ENCODE measurements at places on chromosomes 5 and 9.
A peak's percentile ranks its signal among the peaks of the same experiment; 100 is the strongest.

GRCh38 chr9:76741524-76741923 lies 22.7 kb upstream of the PCA3 start:
- no peak for DNase-seq

GRCh38 chr5:68818870-68819269 lies 274.9 kb upstream of the SLC30A5 start:
- no peak for DNase-seq

- DNase-seq: no peak
These were observed 100.1 kb downstream of the SUSD1 start for GRCh38 chr9:112075009-112075378.

DNA sequence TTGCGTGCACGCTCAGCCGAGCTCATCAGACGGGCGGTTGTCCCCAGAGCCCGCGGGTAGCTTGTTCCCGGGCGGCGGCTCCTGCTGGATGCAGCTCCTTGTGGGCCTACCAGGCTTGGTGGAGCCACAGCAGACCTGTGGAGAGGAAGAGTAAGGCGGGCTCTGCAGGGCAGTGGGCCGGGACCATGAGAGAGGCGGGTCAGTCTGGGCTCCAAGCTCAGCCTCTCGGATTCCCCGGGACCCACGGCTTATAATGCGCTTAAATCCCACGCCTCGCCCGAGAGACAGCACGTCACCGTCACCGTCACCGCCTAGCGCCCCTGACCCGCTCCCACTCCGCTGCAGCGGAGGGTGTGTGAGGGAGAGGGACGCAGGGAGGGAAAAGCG lies 1.9 kb upstream of the ANKRD18A start:
- DNase-seq: no peak

GRCh38 chr5:36682499-36682898 lies 76.1 kb downstream of the SLC1A3 start:
- no peak for DNase-seq

DNA sequence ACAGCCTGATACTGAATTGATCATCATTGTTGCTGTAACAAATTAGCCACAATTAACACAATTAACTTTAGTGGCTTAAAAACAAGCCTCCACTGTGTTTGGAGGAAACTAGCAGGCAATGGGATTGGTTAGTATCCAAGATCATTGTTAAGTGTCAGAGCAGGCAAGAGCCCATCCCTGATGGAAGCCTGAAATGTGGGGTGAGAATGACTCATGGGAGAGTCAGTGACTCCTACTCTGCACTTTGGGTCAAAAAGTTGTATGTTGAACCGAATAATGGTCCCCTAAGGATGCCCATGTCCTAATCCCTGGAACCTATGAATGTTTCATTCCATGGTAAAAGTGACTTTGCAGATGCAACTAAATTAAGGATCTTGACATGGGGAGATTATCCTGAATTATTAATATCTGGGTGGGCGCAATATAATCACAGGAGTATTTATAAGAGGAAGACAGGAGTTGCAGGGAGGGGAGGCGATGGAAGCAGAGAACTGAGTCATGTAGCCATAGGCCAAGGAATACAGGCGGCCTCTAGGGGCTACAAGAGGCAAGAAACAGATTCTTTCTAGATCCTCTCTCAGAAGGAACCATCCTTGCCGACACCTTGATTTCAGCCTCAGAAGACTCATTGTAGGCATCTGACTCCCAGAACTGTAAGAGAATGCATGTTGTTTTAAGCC lies 28.8 kb downstream of the ALG2 start:
- no peak for DNase-seq

GRCh38 chr5:76583163-76584047 lies 39.8 kb downstream of the F2RL2 start:
- DNase-seq: no peak

GRCh38 chr9:103377667-103378066 lies 382.5 kb downstream of the CYLC2 start:
- no peak for DNase-seq

GRCh38 chr5:150113047-150113744 lies 26.8 kb upstream of the CSF1R start:
- DNase-seq: no peak

DNA sequence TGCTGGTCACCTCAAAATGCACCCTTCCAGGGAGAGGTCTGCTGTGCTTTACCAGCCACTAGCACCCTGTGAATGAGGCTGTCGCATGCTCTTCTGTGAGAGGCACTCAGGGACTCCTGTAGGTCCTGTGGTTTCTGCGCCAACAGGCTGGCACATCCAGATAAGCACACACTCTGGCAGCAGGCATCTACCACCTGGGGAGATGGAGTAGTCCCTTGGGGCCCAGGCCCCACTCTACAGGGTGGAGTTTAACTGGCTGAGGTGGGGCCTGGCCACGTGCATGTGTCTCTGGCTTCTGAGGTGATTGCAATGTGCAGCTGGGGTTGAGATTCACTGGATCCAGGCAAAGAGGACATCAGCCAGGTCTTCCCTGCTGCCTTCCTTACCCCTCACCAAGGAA lies 32.3 kb downstream of the TMEM174 start:
- DNase-seq: no peak

GRCh38 chr5:43616535-43616934 lies 13.6 kb downstream of the NNT start:
- DNase-seq: no peak

- DNase-seq: no peak
These were observed 201.9 kb downstream of the ARHGAP26 start for GRCh38 chr5:142972064-142972570.

DNA sequence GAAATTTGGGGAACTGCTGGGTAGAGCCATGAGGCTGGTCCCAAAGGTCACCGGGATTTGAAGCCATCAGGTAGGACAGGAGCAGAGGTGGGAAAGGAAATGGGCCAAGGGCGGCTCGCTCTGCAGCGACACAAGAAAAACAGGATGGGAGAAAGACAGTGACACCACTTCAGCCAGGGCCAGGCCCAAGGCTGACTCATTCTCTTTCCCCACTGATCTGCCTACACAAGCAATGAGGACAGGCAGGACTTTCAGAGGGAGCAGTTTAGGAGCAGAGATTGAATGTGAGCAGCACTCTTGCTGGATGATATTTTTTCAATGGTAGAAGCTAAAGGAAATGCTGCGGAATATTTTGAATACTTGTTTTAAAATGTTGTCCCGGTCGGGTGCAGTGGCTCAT lies 3.5 kb downstream of the RUFY1 start:
- no peak for DNase-seq

DNA sequence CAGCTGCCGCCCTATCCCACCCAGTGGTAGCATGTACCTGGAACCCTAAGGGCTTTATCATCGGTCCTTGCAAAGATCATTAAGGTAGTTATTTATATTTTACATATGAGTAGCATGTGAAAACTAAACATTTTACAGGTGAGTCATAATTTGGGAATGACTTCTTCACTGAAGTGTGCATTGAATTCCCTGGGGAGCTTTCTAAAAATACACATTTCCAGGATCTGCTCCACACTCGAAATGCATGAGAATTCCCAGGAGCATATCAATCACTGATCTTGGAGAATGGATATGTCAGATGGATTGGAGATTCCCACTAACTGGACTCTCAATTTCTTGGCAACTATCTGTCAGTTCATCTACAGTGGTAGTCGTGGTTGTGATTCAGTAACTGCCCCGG lies 717.5 kb downstream of the IRX1 start:
- no peak for DNase-seq

DNA sequence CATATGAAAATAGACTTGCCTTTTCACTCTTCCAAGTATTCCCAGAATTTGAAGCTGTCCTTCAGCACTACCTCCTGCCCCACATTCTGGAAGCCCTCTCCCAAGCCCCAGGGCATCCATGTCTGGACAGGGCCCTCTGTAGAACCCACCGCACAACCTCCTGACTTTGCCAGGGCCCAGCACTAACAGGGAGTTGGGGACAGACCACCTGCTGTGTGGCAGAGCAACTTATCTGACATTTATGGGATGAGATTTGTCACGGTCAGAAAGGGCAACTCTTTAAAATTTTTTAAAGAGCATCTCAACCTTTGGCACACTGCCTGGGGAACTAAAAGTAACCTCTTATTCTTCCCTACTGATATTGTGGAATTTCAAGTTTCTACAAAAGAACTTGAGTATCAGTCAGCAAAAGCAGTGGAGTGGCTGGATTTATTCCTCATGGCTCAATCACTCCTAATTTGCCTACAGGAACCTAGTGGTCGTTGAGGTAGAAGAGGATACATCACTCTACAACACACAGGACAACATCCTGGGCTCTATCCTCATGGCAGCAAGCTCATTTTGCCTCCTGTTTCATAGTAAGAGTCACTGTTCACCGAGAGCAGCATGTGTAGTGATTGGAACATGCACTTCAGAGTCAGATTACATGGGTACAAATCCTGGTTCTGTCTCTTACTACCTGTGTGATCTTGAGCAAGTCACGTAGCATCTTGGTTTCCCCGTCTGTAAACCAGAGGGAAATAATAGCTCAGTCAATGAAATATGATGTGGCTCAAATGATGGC lies 285.3 kb downstream of the ENC1 start:
- DNase-seq: no peak

GRCh38 chr5:61275841-61276240 lies 56.2 kb upstream of the ZSWIM6 start:
- no peak for DNase-seq

GRCh38 chr5:19795218-19795617 lies 192.8 kb downstream of the CDH18 start:
- DNase-seq: no peak

- DNase-seq: peak; percentile 52
These were observed 672 bp downstream of the MSANTD3 start for GRCh38 chr9:100427366-100428263.

DNA sequence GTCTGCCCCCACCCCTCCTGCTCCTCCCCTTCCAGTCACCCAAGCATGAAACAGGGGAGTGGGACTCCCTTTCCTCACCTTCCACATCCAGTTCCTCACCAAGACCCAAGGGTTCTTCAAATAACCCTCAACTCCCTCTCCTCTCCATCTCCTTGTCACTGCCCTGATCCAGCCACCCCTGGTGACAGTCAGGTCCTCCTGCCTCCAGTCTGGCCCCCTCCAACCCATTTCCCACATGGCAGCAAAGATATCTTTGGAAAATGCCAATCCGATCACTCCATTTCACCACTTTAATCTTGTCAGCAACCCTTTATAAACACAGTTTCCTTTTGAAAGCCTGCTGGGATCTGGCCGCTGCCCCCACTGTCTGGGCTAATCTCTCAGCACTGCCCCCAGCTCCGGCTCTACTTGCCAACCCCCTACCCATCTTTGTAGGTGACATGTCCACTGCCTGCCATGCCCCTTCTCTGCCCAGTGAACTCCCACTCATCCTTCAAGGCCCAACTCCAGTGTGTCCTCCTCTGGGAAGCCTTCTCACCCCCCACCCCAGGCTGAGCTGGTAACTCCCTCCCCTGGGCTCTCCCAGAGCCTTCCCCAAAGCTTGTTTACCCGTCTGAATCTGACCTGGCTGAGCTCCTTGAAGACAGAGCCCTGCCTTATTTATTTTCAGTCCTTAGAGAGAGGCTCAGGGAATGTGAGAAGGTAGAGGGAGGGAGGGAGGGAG lies 781 bp upstream of the MYOZ3 start:
- peak; percentile 43 for DNase-seq

DNA sequence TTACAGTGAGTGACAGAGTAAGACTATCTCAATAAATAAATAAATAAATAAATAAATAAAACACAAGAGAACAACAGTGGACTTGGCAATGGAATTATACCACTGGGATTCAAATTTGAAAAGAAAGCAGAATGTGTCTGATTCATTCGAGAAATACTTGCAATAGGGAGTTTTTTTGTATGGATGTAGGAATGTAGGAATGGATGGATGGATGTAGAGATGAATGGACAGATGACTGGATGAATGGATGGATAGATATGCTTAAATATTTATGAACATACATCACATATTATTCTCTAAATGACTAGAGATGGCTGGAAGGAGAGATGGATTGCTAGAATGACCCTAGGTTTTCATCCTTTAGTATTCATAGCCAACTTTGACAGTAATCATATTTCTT lies 22.0 kb upstream of the CEMIP2 start:
- DNase-seq: no peak

GRCh38 chr5:39455645-39456044 lies 30.9 kb upstream of the DAB2 start:
- no peak for DNase-seq

- no peak for DNase-seq
These were observed 116.0 kb downstream of the KCNIP1 start for GRCh38 chr5:170619869-170620268.

- no peak for DNase-seq
These were observed 118.1 kb upstream of the CCDC112 start for GRCh38 chr5:115414406-115415142.

GRCh38 chr9:129595903-129596540 lies 24.9 kb downstream of the C9orf50 start:
- DNase-seq: no peak

DNA sequence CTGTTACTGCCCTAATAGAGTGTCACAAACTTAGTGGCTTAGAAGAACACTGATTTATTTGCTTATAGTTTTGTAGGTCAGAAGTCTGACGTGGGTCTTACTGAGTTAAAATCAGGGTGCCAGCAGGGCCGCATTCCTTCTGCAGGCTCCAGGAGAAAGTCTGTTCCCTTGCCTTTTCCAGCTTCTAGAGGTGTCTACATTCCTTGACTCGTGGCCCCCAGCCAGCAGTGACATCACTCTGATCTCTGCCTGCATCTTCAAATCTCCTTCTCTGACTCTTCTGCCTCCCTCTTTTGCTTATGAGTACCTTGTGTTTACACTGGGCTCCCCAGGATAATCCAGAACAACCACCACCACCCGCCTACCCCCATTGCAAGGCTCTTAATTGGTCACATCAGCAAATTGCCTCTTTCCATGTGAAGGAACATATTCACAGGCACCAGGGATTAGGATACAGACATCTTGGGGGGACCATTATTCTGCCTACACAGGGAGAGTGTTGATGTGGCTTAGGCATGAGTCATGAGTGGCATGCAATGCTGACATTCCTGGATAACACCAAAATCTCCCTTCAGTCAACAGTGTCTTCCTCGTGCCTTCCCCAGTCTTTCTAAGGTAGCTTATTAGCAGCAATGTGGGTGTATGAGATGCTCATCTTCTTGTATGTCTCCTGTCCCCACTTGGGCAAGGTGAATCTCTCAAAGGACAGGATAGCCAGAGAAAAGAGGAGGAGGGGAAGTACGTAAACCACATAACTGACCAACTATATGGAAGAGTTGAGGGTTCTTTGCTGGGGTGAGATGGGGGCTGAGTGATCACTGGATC lies 24.4 kb downstream of the CYFIP2 start:
- DNase-seq: no peak

- DNase-seq: no peak
These were observed 148.3 kb upstream of the SLC24A2 start for GRCh38 chr9:19937121-19937520.

- DNase-seq: no peak
These were observed 404.6 kb downstream of the CSNK1G3 start for GRCh38 chr5:123916345-123917121.

- no peak for DNase-seq
These were observed 42.9 kb upstream of the PJA2 start for GRCh38 chr5:109452661-109453060.

- DNase-seq: no peak
These were observed 721.3 kb upstream of the SEMA6A start for GRCh38 chr5:117295941-117296340.
